ENCODE measurements at places on chromosomes 7 and 10. TPM values are rescaled to one million over a fixed set of nuclear protein-coding genes. Genes with fewer than 3 reads are reported as not detected.

KCNH2 gene
- 14.7 TPM for total RNA-seq

SPDYE11 gene
- not detected for total RNA-seq

AKR1C8 gene
- not detected for total RNA-seq

ACTA2 gene
- total RNA-seq = 2.4 TPM

LRRD1 gene
- total RNA-seq = 0.08 TPM

CUBN gene
- 1.8 TPM for total RNA-seq

CAPZA2 gene
- 106 TPM for total RNA-seq

TAS2R5 gene
- 5.1 TPM for total RNA-seq

GIMAP1 gene
- not detected for total RNA-seq

CAV1 gene
- 16.0 TPM for total RNA-seq

GBF1 gene
- total RNA-seq = 32.6 TPM

PIK3CG gene
- total RNA-seq = not detected

PVRIG gene
- total RNA-seq = not detected

CCDC6 gene
- 69.4 TPM for total RNA-seq

C1QL3 gene
- total RNA-seq = 0.85 TPM
